ENCODE measurements at places on chromosomes 16 and 17. TPM values are rescaled to one million over a fixed set of nuclear protein-coding genes. Genes with fewer than 3 reads are reported as not detected.

GRCh38 chr17:50472286-50472685 is 3.6 kb upstream of the CHAD start:
- no peak for DNase-seq

RDM1 gene
- 2.8 TPM for total RNA-seq

- DNase-seq = no peak
Observed at GRCh38 chr16:1013593-1013900, 32.0 kb downstream of the SOX8 start.

ACSM2A gene
- total RNA-seq = not detected

- DNase-seq = no peak
Observed at GRCh38 chr16:19505600-19506303, 16.1 kb downstream of the GDE1 start.

DNA sequence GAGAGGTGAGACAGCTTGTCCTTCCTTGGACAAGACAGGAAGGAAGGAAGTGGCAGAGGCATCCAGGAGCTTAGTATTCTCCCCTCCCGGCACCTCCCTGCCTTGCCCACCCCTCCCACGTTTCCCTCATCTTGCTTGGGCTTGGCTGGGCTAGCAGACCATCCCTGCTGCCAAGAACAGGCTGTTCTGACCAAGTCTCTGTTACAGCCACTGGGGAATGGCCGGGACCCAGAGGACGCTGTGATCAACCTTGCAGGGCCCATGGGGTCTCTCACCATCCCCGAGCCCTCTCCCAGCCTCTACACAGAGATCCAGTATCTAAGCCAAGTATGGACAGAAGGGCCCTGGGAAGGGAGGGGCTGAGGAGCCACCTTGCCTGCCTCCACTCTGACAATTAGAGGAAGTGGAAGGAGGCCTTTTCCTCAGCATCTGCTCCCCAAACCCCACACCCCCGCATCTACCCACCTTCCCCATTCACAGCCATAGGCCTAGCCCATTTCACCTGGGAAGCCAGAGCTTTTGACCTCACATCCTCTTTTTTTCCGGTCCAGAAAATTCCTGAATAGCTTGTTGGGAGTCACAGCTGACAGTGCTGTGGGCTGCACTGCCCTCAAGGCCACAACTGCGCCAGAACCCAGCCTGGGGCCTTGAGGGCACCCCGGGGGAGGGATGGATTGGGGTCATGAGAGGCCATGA is 14.1 kb downstream of the CD300LG start:
- no peak for DNase-seq
